ENCODE measurements at places on chromosomes 4 and X.

- no peak for DNase-seq
- H3K36me3 ChIP-seq, result peaks cover 2% of the 10 kb centered on the region
- H3K4me1 ChIP-seq, result no peaks in the 10 kb centered on the region
- no peak overlapping the region for H3K4me3 ChIP-seq
Observed at GRCh38 chrX:53305996-53306937, 24.9 kb upstream of the IQSEC2 start.

- no peaks in the 10 kb centered on the region for H3K36me3 ChIP-seq
- H3K27me3 ChIP-seq, result peaks cover 17% of the 10 kb centered on the region
- H3K27ac ChIP-seq, result no peak overlapping the region
- DNase-seq, result no peak
Observed at GRCh38 chr4:18846313-18846712, 824.8 kb upstream of the LCORL start.

GRCh38 chr4:152039023-152039481, 278.2 kb upstream of the GATB start:
- H3K27ac ChIP-seq, result no peak overlapping the region
- peaks cover 8% of the 10 kb centered on the region for H3K27me3 ChIP-seq
- H3K4me3 ChIP-seq, result no peak overlapping the region
- H3K36me3 ChIP-seq, result no peaks in the 10 kb centered on the region

DNA sequence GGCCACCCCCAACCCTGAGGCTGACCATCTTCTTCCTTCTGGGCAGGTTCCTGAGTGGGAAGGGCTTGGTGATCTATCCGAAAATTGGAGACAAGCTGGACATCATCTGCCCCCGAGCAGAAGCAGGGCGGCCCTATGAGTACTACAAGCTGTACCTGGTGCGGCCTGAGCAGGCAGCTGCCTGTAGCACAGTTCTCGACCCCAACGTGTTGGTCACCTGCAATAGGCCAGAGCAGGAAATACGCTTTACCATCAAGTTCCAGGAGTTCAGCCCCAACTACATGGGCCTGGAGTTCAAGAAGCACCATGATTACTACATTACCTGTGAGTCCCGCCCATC, 9.7 kb downstream of the EFNB1 start:
- H3K27me3 ChIP-seq, result no peaks in the 10 kb centered on the region
- no peak for DNase-seq
- no peak overlapping the region for H3K4me3 ChIP-seq
- peaks cover 9% of the 10 kb centered on the region for H3K4me1 ChIP-seq
- no peak overlapping the region for H3K27ac ChIP-seq

- H3K36me3 ChIP-seq, result no peaks in the 10 kb centered on the region
- peak overlapping the region; percentile 100 for H3K4me3 ChIP-seq
- peaks cover 26% of the 10 kb centered on the region for H3K4me1 ChIP-seq
- DNase-seq, result no peak
- peak overlapping the region; percentile 100 for H3K27ac ChIP-seq
- H3K27me3 ChIP-seq, result no peaks in the 10 kb centered on the region
Observed at GRCh38 chr4:56979421-56980072, 851 bp downstream of the POLR2B start.

GRCh38 chr4:6112606-6113290, 87.6 kb downstream of the JAKMIP1 start:
- H3K27ac ChIP-seq, result no peak overlapping the region
- no peaks in the 10 kb centered on the region for H3K4me1 ChIP-seq
- DNase-seq, result no peak
- no peaks in the 10 kb centered on the region for H3K36me3 ChIP-seq

DNA sequence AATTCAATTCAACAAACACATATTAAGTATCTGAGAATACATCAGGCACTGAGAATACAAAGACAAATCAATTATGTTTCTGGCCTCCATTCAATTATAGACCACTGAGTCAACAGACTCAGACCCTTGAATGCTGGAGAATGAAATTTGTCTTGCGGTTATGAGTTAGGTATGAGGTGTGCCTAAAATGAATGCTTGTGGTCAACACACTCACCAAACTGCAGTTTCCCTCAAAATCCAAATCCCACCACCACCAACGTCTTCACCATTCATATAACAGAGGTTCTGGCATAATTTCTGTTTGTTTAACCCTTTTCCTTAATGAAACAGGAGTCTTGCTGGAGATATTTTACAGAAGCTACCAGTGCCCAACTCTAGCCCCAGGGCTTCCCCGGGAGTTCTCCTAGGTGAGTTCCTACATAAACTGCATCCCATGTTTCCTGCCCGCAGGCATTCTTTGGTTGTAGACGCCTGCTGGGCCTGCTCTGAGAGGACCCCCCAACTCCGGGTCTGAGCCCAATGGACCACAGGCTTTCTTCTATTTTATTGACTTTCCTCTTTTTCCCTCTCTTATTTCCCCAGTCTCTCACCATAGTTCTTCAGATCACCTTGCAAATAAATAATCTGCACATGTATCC, 119.2 kb downstream of the DDX53 start:
- no peaks in the 10 kb centered on the region for H3K36me3 ChIP-seq
- H3K4me1 ChIP-seq, result peaks cover 15% of the 10 kb centered on the region
- H3K27ac ChIP-seq, result no peak overlapping the region

GRCh38 chr4:171221181-171221580, 592.0 kb upstream of the GALNTL6 start:
- H3K4me3 ChIP-seq, result no peak overlapping the region
- H3K27ac ChIP-seq, result no peak overlapping the region
- no peaks in the 10 kb centered on the region for H3K36me3 ChIP-seq
- H3K4me1 ChIP-seq, result no peaks in the 10 kb centered on the region
- no peaks in the 10 kb centered on the region for H3K27me3 ChIP-seq

- H3K27ac ChIP-seq, result no peak overlapping the region
- H3K4me1 ChIP-seq, result peaks cover 2% of the 10 kb centered on the region
- H3K4me3 ChIP-seq, result no peak overlapping the region
- peaks cover 29% of the 10 kb centered on the region for H3K36me3 ChIP-seq
- peak; percentile 30 for DNase-seq
- H3K27me3 ChIP-seq, result no peaks in the 10 kb centered on the region
Observed at GRCh38 chrX:20252381-20253231, 14.1 kb downstream of the RPS6KA3 start.

DNA sequence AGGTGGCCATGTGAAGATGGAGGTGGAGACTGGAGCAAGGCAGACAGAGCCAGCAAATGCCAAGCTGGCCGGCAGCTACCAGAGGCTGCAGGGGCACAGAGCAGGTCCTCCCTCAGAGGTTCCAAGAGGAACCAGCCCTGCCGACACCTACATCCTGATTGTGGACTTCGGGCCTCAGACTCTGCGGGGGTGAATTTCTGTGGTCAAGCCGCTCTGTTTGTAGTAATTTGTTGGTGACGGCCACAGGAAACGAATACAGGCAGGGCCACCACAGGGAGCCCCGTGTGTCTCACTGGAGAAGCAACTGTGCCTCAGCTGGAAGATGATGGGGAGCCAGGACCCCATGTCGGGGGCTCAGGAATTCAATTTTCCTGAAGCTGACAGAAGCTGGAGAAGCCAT, 28.3 kb downstream of the ZFYVE28 start:
- peaks cover 38% of the 10 kb centered on the region for H3K27me3 ChIP-seq
- no peaks in the 10 kb centered on the region for H3K36me3 ChIP-seq
- DNase-seq, result no peak
- H3K4me3 ChIP-seq, result no peak overlapping the region

- H3K27ac ChIP-seq, result no peak overlapping the region
- no peak for DNase-seq
- H3K4me1 ChIP-seq, result no peaks in the 10 kb centered on the region
- H3K4me3 ChIP-seq, result no peak overlapping the region
Observed at GRCh38 chr4:20724915-20725314, 24.7 kb downstream of the PACRGL start.

DNA sequence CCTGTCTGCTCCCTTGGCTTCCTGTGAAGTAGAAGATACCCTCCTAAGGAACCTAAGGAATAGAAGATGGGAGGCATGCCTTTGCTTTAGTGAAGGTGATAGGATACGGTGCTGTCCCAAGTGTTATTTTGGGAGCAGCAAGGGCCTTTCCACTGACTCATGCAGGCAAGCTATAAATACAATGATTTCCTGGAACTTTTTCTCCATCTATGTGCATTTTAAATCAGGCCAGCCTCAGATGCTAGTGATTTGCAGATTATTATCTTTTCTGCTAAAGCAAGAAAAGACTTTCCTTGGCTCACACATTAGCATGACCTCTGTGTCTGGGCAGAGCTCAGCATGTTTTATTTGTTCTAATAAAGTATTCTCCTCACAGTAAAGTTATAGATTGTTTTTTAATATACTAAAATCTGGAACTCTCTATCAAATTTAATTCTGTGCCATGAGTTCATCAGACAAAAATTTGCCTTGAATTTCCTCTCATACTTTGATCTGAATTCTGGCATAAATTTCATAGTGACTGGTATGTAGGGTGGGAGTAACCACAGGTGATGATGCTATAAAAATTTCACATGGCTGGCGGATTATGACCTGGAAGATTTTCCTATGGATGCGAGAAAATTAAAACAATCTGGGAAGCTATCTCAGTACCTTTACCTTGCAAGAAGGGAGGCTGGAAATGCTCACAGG, 131.7 kb downstream of the REPS2 start:
- H3K36me3 ChIP-seq, result no peaks in the 10 kb centered on the region
- no peak for DNase-seq
- peaks cover 1% of the 10 kb centered on the region for H3K4me1 ChIP-seq

DNA sequence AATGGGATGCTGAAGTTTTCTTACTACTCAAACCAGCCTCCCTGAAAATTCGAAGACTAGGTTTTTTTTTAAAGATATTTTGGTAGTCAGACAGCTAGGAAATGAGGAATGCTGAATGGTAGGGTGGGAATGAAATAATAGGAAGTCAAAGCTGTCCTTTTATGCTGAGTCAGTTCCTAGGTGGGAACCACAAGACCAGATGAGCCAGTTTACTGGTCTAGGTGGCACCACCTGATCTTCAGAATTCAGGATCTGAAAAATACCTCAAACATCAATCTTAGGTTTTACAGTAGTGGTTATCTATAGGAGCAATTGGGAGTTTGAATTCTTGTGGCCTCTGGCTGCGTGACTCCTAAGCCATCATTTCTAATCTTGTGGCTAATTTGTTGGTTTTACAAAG, 183.1 kb upstream of the GALNT7 start:
- DNase-seq, result no peak
- no peak overlapping the region for H3K27ac ChIP-seq
- no peaks in the 10 kb centered on the region for H3K27me3 ChIP-seq
- peaks cover 6% of the 10 kb centered on the region for H3K36me3 ChIP-seq
- H3K4me1 ChIP-seq, result peaks cover 10% of the 10 kb centered on the region

- H3K27ac ChIP-seq, result no peak overlapping the region
- peaks cover 4% of the 10 kb centered on the region for H3K4me1 ChIP-seq
- no peak for DNase-seq
- H3K4me3 ChIP-seq, result no peak overlapping the region
- H3K27me3 ChIP-seq, result no peaks in the 10 kb centered on the region
Observed at GRCh38 chr4:71558248-71558647, 219.4 kb downstream of the SLC4A4 start.

DNA sequence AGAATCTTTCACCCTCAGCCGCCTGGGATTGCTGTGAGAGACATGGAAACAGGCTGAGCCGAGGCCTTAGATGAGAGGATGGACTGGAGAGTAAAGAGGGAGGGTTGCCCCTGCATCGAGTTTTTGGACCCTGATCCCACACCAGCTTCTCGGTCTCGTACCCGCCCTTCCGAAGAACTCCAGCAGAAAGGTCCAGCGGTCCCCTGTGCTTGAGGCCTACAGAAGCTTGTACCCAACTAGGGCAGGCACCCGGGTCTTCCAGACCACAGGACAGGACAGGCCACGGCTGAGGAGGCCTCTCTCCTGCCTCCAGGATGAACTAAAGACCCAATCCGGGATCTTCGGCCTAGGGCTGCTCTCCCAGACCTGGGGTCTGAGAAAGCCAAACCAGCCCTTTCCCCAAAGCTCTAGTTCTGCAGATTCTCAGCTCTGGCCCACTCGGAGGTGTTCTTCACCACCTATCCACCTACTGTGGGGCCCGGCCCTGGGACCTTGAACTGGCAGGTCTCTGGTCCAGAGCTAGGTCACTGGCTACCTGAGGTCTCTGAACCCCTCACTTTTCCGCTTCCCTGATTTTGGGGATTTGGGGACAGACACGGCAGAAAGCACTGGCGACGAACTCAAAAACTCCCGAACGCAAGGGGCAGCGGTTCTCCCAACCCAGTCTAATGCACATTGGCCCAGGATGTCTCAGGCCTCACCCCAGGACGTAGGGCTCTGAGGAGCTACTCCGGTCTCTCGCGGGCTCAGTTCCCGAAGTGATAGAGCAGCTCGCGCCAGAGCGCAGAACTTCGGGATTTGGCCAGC, 1.1 kb downstream of the NKX3-2 start:
- DNase-seq, result no peak
- H3K27ac ChIP-seq, result peak overlapping the region; percentile 79
- peaks cover 3% of the 10 kb centered on the region for H3K4me1 ChIP-seq

Data from progenitor cell of endocrine pancreas (in vitro differentiated cells).